ENCODE measurements at places on chromosomes 2 and 18.

DNA sequence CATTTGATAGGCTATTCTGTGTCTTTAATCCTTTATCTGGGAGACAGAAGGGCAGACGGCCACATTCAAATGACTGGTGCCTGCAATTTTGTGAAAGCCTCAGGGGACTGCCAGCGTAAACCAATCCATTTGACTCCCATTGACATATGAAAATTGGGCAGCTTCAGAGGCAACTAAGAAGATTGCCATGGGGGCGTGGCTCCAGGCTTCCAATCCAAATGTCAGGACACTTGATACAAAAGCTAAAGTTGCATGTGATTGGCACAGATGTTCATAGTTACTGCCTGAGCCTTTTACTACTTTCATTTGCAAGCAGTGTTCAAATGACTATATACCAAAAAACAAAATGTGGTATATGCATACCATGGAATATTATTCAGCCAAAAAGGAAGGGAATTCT is 42.0 kb downstream of the SPC25 start:
- DNase-seq: no peak

DNA sequence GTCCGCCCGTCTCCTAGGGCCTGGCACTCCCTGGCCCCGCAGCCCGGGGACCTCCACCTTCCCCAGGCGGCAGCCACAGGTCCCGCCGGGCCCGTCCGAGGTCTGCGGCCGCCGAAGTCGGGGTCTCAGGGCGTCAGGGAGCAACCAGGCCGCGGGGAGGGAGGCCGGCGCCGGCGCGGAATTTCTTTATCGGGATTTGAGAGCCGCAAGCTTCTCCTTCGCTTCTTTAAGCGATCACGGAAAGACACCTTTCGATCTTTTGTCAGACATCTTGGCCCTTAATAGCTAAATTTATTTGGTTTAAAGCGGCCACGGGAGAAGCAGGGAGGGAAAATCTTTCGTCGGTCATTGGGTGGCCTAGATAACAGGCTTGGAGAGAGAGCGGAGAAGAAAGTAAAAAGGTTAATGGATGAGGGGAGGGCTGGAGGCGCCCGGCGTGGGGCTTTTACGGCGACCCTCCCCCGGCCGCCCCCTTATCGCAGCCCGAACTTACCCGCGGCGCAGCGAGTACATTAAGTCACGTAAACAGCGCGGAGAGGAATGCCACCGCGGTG is 4.3 kb upstream of the GATA6 start:
- no peak for DNase-seq

DNA sequence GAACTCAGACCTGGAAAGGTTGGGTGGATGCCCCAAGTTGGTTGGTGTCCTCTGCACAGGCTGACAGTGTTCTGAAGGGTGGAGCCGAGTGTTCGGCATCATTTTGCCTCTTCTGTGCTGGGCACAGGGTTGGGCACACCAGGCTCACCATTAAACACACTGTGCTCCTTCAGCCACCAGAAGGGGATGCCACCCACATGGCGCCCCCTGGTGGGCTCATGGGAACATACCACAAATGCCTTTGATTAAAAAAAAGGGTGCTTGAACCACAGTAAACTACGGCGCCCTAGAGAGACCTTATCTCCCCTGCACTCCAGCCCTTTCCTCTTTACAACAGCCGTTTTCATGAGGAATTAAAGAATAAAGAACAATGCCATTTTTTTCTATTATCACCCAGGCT is 89.4 kb downstream of the CELF4 start:
- DNase-seq: peak; percentile 48

DNA sequence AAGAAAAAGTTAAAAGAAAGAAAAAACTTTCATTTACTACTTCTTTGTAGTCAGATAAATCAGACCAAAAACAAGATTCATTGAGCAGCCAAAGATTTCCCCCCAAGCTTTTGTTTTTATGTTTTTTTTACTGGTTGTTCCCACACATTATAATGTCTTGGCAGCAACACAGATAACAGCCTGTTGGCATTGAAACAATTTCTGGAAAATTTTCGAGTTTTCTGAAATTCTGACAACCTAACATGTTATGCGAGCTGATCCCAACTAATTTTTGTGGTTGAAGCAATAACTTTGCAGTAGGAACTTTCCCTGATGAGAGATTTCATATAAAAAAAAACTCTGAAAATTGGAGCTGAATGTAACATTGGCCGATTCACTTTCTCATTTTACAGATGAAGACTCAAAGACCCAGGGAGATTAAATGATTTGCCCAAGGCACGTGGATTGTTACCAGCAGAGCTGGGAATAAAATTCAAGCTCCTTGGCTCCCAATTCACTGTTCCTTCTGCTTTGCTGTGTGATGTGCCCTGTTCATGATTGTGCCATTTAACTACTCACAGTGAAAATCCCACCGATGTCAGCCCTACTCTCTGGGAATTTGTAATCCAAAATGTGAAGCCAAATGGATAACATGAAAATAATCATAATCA is 167.5 kb downstream of the GRB14 start:
- no peak for DNase-seq

- no peak for DNase-seq
Measured at GRCh38 chr2:59277671-59278070, 1036.5 kb upstream of the FANCL start.

- no peak for DNase-seq
Measured at GRCh38 chr2:118844261-118845004, 3.0 kb downstream of the EN1 start.

DNA sequence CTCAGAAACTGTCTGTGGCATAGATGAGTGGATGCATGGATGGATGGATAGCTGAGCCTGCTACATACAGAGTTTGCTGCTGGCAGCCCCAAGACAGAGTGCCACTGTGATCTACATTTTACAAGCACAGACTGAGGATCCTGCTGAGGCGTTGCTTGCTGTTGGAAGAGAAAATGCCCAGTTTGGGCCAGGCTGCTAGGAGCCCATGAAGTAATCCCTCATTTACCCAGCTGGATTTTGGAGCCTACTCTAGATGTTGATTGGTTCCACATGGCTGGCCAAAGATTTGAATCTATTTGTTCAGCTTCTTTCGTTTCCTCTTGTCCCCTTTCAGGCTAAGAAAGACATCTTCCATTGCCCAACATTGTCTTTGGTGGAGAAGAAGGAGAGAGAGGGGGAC is 261.3 kb downstream of the CLIP4 start:
- DNase-seq: no peak

Measured in NCI-H1092 treated with DMSO at 0.1 percent for 48 hours (cell line).